ENCODE measurements at places on chromosomes 3 and 15.

GRCh38 chr3:125175295-125176078 lies 37.1 kb downstream of the SLC12A8 start:
- DNase-seq: no peak

GRCh38 chr3:119628816-119629445 lies 31.2 kb downstream of the PLA1A start:
- DNase-seq: no peak

- no peak for DNase-seq
Observed at GRCh38 chr3:108202834-108203233, 19.4 kb downstream of the IFT57 start.

GRCh38 chr3:73484656-73485248 lies 140.0 kb downstream of the PDZRN3 start:
- DNase-seq: no peak

DNA sequence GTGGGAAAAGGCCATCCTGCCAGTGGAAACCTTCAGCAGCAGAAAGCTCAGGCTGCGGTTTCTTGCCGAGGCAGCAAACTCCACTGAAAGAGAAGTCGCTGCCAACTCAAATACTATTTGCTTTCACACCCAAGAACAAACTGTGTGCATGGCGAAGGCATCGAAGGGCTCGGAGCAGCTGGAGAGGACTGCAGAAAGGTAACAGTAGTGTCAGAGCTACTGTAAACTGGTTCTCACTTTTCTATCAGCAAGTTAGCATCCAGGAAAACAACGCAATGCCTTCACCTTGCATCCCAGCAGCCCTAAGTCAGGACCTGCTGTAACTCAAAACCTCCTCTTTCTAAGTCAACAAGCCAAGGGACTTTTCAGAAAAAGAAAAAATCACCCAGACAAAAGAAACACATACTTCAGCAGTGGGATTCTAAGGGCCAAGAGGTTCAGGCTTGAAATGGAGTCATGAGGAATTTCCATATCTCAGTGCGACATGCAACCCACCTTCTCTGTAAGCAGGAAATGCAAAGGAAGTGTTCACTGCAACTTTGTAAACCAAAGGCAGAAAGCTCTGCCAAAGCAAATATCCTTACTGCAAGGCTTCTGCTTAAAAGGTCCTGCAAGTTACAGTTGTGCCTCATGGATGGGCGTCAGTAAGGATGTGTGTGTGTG lies 193.5 kb downstream of the FOXP1 start:
- no peak for DNase-seq

DNA sequence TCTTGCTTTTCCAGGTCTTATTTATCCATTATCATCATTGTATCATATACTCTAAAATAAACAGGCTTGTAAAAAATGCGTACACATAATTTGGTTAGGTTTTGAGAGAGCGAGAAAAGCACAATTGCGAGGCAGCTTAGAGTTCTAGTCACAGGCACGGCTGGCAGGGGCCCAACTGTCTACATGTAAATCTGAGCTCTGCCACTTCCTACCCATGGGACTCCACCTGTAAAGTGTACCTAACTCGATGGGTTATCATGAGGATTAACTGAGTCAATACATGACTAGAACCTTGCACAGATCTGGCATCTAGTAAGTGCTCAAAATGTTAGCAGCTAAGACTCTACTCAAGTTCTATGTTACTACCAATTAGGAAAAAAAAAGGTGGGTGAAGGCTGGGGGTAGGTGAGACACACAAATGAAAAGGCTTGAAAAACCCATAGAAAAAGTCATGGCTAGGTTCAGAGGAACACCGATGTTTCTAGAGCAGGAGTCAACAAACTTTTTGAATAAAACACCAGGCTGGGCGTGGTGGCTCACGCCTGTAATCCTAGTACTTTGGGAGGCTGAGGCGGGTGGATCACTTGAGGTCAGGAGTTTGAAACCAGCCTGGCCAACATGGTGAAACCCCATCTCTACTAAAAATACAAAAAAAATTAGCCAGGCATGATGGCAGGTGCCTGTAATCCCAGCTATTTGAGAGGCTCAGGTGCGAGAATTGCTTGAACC lies 36.2 kb downstream of the GLB1 start:
- no peak for DNase-seq

- no peak for DNase-seq
Observed at GRCh38 chr15:59845942-59846499, 156.9 kb upstream of the BNIP2 start.

GRCh38 chr15:81282911-81283310 lies 41.0 kb downstream of the STARD5 start:
- DNase-seq: no peak

GRCh38 chr3:150635076-150635475 lies 32.0 kb downstream of the SELENOT start:
- DNase-seq: peak; percentile 29

DNA sequence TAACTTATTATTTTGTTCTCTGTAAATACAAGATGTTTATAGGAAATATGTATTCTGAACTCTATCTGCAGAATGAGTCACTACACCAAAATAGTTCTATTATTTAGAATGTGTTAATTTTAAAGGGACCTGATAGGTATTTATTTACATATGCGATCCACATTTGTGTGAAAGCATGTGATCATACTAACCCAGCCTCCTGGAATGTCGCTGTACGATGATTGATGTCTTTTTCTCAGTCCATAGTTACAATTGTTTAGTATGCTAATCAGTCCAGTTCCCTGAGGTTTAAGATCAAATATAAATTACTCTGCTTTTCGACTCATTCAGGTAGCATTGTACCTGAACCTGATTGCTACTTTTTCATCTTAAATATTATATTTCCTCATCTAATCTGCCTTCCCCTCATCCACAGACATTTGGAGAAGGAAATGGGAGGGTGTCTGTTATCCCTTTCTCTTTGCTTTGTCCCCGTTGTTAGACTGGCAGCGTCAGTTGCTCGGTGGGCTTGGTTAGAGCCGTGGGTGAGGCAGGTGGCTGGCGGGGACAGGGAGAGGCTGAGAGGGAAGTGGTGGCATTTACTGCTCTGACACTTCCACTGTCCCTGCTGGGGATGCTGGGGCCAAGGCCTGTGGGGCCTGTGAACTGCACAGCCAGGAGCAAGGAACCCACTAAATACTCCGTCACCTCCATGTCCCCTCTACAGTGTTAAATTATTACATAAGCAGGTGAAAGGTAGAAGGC lies 27.8 kb upstream of the NR2E3 start:
- DNase-seq: no peak

DNA sequence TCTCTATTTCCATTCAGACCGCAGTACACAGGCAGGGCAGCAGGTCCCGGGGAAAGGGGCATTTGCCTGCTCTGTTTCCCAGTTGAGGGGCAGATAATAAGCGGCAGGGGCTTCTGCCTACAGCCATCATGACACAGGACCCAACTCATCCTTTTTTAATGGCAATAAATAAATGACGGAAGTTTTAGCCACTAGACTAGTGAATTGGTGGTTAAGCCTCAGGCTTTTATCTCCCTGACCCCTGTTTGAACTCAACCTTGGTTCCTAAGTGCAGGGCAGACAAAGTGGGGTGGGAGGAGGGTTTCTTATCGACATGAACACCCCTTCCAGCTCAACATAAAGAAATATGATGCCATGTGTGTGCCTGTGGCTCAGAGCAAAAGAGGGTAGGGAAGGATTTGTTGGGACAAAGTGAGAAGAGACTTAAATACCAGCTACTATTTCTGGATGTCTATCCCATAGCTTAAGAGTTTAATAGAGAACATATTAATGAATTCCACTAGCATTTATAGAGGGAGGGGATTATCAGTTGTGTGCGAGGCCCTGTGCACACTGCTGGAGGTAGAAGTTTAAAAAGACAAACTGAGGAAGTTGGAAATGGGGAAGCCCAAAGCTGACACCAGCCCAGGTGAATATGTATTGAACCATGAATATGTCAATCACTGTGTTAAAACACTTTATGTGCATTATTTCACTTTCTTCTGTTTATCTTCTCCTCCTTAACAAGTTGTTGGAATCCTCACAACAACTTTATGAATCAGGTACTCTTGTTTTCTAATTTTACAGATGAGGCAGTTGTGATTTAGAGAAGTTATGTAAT lies 939.4 kb downstream of the MCTP2 start:
- DNase-seq: no peak

DNA sequence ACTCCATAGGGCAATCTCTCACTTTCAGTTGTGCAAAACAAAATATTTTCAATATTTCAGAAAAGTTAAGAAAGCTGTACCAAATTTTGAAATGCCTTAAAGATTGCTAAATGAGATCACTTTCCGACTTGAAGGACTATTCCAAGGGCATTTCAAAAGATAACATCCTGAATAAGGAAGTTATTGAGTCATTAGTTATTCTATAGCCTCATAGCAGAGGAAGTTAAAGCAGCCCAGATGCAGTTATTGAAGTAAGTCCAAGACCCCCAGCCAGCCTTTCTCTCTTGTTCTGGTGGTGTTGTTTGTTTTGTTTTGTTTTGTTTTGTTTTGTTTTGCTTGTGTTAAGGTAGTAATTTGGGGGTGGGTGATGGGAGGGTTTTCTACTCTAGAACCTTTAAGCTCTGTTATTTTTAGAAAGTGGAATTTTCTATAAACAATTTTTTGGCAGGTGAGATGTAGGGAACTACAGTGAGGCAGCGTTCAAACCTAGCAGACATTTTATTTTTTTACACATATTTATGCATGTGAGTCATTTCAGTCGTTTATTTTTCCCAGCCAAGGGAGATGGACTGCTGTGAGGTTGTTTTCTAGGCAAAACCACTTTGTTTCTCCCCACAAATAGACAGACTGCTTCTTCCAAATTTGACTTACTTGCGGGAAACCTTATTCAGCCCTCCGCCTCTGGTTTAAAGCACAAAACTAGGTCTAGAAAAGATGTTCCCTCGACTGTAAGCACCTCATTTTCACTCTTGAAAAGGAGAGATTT lies 216.3 kb upstream of the ARPP21 start:
- no peak for DNase-seq

Measured in immature natural killer cell (primary cell).